ENCODE measurements at places on chromosomes 7 and 10.

DNA sequence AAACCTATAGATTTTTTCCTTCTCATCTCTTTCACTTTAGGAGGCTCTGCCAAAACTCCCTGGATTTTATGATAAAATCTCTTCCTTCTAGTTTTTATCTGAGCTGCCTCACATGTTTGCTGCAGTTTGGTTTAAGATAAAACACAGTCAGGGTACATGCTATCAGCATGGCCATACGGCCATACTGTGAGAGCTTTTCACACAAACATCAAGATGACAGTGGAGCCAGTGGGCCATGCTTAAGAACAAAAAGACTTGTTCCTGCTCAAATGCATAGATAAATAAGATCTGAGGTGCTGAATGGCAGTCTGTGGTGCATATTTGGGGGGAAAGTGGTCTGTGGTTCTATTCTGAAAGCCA lies 91.0 kb downstream of the ELMO1 start:
- no peak overlapping the region for H3K4me3 ChIP-seq
- H3K27me3 ChIP-seq, result no peaks in the 10 kb centered on the region
- H3K27ac ChIP-seq, result no peak overlapping the region
- H3K4me1 ChIP-seq, result peaks cover 13% of the 10 kb centered on the region
- no peak for DNase-seq

DNA sequence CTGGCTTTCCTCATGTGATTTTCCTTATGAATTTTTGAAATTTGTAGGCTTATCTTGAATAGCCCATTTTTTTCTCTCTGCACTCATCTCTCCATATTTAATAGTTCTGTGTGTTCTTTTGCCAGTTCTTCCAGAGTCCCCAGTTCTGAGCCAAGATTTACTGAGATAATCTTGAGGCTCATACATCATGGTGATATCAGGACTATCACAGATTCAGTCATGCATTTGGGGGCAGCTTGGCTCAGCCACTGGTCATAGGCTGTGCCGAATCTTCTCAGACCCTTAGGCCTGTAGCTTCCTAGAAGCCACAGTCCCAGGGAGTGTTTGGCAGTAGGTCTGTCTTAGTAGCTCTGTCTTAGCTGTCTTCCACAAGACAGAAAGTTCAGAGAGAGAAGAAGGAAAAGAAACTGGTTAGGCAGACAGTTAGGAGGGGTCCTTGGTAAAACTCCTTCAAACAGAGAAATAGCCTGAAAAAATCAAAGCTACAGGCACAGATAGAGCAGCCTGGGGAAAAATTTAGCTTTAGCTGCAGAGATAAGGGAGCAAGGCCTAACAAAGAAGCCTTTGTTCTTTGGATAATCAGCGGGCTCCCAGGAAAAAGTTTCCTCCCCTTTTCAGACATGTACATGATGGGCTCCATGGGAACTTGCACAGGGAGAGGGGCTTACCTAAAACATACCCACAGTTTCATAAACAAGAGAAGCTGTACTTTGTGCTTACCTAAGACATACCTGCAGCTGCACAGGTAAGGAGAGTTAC lies 29.1 kb downstream of the FAS start:
- H3K36me3 ChIP-seq, result peaks cover 4% of the 10 kb centered on the region
- DNase-seq, result no peak
- H3K27ac ChIP-seq, result no peak overlapping the region
- H3K4me1 ChIP-seq, result no peaks in the 10 kb centered on the region
- H3K4me3 ChIP-seq, result no peak overlapping the region
- H3K27me3 ChIP-seq, result no peaks in the 10 kb centered on the region

- no peaks in the 10 kb centered on the region for H3K36me3 ChIP-seq
- no peak overlapping the region for H3K27ac ChIP-seq
- no peaks in the 10 kb centered on the region for H3K4me1 ChIP-seq
- DNase-seq, result no peak
Observed at GRCh38 chr7:55878691-55879090, 8.6 kb upstream of the ZNF713 start.

- no peak for DNase-seq
- no peak overlapping the region for H3K4me3 ChIP-seq
- no peaks in the 10 kb centered on the region for H3K36me3 ChIP-seq
- no peaks in the 10 kb centered on the region for H3K27me3 ChIP-seq
- no peaks in the 10 kb centered on the region for H3K4me1 ChIP-seq
Observed at GRCh38 chr7:137628216-137628615, 218.6 kb downstream of the DGKI start.

- H3K27ac ChIP-seq, result no peak overlapping the region
- no peaks in the 10 kb centered on the region for H3K27me3 ChIP-seq
- no peaks in the 10 kb centered on the region for H3K4me1 ChIP-seq
- no peak for DNase-seq
Observed at GRCh38 chr7:156493942-156494341, 146.6 kb upstream of the RNF32 start.

DNA sequence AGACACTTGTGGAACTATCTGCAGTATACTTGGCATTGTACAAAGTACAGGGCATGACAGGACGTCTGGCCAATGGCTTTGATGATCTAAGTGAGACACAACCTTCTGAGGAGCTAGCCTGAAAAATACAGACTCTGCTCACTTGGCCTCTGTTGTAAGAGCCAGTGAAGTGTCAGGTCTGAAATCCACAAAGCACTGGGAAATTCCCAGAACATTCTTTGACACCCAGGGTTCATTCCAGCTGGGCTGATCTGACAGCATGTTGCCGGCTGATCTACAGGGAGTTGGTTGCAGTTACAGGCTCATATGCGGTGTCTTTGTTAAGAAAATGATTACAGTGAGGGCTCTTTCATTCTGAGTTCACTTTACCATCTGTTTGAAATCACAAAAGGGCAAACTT lies 354.6 kb downstream of the PHF14 start:
- H3K36me3 ChIP-seq, result no peaks in the 10 kb centered on the region
- no peaks in the 10 kb centered on the region for H3K4me1 ChIP-seq
- no peak overlapping the region for H3K4me3 ChIP-seq
- no peak for DNase-seq
- no peak overlapping the region for H3K27ac ChIP-seq

DNA sequence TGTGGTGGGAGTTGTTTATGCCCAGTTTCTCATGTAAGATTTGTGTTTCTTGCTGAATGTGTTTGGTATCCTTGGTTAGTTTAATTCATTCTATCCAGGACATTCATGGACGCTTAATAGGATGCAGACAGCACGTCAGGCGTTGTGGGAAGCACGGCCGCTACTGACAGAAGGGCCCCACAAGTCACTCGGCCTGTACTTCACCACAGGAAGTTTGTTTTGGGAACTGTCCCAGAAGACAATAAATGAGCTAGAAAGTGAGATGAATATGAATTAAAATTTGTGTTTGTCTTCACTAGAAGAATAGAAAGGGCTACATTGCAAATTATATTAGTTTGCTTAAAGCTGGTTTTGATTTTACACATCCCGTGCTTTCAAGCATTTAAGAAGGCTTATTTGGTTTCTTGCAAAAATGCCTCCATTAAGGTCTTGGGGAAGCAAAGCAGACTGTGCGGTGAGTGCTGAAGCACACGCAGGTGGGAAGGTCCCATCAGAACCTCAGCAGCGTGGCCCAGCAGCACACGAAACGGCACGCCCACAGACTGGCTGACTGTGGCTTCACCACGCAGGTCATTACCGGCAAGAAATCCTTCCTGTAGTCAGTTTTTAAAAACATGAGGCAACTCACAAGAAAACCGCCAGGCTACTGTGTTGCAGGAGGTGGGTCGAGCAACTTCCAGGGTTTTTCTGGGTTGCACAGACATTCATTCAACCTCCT lies 74.1 kb downstream of the VIPR2 start:
- H3K4me1 ChIP-seq, result no peaks in the 10 kb centered on the region
- H3K4me3 ChIP-seq, result no peak overlapping the region
- H3K27ac ChIP-seq, result no peak overlapping the region
- peak; percentile 20 for DNase-seq
- no peaks in the 10 kb centered on the region for H3K27me3 ChIP-seq
- H3K36me3 ChIP-seq, result no peaks in the 10 kb centered on the region

All from naive thymus-derived CD4-positive, alpha-beta T cell (primary cell).